ENCODE measurements at places on chromosomes 11 and 22.

DNA sequence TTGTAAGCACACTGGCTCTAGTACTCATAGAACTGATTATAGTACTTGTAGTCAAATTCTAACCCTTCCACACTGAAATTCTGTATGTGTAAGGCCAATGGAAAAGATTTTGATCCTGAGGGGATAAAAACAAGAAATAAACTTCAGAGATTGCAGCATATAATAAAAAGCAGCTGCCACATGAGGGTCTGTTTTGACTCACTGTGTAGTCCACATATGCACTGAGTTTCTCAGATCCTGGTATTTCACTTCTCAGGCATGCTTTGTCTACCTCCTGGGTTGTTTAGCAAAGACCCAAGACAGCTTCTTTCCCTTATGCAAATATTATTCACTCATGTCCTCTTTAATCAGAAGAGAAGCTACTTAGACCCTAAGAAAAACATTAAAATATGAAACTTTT, 71.1 kb upstream of the SLC5A12 start:
- DNase-seq, result no peak

GRCh38 chr11:108926841-108927577, 262.1 kb downstream of the DDX10 start:
- no peak for DNase-seq

DNA sequence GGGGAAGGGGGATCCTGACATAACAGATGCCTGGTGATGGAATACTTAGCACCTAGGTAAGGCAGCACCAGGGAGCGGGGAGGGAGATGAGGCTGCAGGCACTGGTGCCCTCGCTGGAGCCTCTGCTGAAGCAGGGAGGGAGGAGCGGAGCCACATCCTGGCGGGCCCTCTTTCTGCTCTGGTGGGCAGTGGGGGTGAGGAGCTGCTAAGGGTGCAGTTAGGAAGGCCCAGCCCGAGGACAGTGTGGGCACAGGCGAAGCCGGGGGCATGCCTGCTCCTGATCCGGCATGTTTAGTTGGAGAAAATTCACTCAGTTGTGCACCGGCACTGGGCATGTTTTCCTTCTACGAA, 83.9 kb downstream of the MED15 start:
- DNase-seq, result no peak

DNA sequence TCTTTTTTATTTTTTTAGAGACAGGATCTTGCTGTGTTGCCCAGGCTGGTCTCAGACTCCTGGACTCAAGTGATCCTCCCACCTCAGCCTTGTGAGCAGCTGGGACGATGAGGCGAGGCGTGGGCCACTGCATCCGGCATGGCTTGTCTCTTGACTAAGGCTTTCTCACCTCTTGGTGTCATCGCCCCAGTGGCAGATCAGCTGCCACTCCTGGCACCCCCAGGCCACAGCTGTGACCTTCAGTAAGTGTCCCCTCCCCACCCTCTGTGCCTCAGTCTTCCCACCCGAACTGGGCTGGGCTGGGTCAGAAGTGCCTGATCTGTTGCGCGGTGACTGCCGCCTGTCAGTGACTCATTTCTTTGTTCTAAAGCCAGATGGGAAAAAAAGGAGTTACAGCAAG, 3.6 kb downstream of the SYNGR1 start:
- no peak for DNase-seq
